ENCODE measurements at places on chromosomes 7 and 10.
A peak's percentile ranks its signal among the peaks of the same experiment; 100 is the strongest.

- no peak for DNase-seq
Measured at GRCh38 chr7:55026867-55027490, 8.2 kb downstream of the EGFR start.

DNA sequence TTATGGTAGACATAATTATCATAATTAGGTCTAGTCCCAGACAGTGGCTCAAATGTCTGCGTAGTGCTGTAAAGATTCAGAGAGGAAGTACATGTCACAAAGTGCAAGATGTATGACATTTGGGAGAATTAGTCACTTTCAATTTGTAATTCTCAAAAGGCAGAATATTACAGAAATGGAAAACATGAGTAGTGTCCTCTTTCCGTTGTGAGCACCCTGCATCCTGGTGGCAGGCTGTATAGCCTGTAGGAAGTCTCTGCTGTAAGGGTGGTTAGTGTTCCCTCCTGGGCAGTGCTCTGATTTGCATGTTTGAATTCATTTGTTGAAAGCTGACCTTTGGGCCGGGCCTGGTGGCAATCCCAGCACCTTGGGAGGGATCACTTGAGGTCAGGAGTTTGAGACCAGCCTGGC is 17.0 kb downstream of the CDK14 start:
- DNase-seq: no peak

DNA sequence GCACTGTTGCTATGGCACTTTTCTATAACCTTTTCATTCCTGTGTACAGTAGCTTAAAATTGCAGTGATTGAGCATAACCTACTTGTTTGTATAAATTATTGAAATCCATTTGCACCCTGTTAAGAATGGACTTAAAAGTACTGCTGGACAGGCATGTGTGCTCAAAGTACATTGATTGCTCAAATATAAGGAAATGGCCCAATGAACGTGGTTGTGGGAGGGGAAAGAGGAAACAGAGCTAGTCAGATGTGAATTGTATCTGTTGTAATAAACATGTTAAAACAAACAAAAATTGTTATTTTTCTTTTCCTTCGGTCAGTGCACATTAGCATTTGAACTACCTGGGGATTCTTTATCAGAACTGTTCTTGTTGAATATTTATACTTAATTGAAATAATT is 57.1 kb upstream of the BAMBI start:
- no peak for DNase-seq

DNA sequence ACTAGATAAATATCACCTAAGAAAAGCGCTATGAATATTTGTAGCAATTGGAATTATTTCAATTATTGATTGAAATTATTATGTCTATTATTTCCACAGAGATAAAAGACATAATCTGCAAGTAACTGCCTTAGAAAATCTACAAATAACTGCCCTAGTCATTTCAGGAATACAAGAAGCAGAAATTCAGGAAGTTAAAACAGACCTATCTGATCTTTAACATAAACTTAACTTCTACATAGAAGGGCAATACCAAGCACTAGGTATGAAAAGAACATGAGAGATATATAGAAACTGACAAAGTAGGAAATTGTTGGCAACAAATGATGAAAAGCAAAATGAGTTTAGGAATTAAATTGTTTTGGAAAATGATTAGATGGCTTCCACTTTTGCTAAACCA is 31.8 kb upstream of the AKR1B10 start:
- no peak for DNase-seq

GRCh38 chr7:48876087-48876486 is 48.3 kb upstream of the CDC14C start:
- no peak for DNase-seq

DNA sequence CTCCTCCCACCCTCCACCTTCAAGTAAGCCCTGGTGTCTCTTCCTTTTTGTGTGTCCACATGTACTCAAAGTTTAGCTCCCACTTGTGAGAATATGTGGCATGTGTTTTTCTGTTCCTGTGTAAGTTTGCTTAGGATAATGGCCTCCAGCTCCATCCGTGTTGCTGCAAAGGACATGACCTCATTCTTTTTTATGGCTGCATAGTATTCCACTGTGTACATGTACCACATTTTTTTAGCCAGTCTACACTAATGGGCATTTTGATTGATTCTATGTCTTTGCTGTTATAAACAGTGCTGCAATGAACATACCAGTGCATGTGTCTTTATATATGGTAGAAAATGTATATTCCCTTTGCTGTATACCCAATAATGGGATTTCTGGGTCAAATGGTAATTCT is 710.9 kb downstream of the CCSER2 start:
- no peak for DNase-seq

GRCh38 chr7:75725306-75725705 is 13.4 kb downstream of the HIP1 start:
- DNase-seq: no peak

- DNase-seq: no peak
Measured at GRCh38 chr7:106905734-106906133, 40.7 kb downstream of the PIK3CG start.

DNA sequence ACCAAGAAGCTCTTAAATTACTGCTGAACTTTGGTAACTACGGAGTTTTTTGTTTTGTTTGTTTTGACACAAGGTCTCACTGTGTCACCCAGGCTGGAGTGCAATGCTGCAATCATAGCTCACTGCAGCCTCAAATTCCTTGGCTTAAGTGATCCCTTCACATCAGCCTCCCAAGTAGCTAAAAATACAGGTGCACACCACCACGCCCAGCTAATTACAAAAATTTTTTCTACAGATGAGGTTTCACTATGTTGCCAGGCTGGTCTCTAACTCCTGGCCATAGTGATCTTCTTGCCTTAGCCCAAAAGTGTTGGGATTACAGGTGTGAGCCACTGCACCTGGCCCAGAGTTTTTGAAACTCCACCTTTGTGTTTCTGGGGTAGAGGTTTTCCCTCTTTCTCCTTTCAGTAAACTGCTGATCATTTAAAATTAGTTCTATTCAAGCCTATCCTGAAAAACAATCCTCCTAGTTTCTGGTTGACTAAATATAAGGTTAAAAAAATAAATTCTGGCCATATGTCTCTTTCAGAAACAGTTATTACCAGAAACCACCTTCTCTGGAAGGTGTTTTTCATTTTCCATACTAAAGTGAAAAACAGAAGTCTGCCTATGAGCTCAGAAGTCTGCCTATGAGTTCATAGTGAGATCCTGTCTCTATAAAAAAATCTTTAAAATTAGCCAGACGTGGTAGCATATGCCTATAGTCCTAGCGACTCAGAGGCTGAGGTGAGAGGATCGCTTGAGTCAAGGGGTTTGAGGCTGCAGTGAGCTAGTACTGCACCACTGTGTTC is 63.9 kb downstream of the VOPP1 start:
- no peak for DNase-seq

GRCh38 chr10:51729822-51730555 is 30.6 kb upstream of the CSTF2T start:
- DNase-seq: no peak

DNA sequence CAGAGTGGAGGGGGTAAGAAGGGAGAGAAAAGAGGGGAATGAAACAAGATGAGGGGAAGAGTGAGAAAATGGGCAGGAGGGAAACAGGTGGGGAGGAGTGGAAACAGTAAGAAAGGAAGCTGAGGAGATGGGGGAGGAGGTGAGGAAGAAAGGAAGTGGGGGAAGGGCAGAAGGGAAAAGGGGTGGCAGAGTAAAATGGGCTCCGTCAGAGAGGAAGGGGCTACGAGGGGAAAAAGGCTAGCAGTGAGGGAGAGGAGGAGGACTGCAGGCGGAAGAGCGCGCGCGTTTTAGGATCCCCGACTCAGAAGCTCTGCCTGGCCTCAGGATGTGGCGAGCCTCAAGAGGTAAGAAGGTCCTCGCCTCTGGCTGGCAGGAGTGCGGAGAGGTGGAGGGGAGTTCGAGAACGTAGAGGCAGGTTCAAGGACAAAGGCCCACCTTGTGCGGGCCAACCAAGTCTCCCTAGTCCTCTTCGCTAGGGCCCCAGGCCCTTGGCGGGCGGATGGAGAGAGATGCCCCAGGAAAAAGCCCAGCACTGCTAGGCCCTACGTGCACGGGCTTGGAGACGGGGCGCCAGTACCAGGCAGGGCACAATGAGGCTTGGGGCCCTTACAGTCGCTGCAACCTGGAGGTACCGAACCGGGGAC is 5.8 kb upstream of the NKX2-3 start:
- DNase-seq: no peak

GRCh38 chr10:95242581-95243317 is 48.1 kb downstream of the PDLIM1 start:
- no peak for DNase-seq

DNA sequence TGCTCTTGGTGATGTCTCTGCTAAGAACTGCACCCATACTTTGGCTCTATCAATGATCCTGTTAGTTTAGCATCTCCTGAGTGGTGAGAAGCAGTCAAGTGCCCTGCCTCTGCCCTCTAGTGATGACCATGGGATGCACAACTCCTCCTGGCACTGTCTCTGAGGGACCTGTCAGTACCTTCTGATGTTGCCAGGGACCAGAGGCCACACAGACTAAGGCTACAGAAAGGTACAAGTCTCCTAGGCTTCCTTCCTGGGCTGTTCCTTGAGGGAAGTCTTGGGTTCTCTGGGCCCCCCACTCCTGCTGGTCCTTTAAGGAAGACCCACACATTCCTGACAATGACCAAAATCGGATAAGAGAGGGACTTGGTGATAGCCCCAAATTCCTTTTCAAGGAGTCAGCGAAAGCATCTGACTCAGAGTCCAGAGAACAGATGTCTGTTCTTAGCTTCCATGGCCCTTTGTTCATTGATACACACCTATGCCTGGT is 15.3 kb downstream of the NKX2-3 start:
- DNase-seq: peak; percentile 28

GRCh38 chr10:99612167-99612831 is 7.9 kb downstream of the SLC25A28 start:
- DNase-seq: peak; percentile 67

- DNase-seq: no peak
Measured at GRCh38 chr7:80653244-80653643, 14.8 kb downstream of the CD36 start.

- DNase-seq: no peak
Measured at GRCh38 chr10:124204726-124205125, 111.3 kb upstream of the CHST15 start.

- DNase-seq: no peak
Measured at GRCh38 chr10:121680879-121681655, 82.8 kb upstream of the FGFR2 start.

DNA sequence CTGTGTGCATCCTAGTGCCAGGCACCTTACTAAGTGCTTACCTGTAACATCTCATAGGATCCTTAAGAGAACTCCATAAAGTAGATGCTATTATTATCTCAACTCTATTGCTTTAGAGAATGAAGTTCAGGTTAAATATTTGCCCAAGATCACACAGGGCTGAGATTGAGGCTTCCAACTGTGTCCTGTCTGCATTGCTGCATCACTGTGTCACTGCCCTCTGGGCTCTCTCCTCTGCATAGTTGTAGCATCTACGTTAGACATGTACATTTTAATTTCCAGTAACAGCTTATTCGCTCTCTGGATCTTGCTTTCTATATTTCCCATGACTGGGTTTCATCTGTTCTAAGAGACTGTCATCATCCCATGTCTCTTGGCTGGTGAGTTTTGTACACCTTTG is 63.6 kb upstream of the FZD8 start:
- DNase-seq: no peak

DNA sequence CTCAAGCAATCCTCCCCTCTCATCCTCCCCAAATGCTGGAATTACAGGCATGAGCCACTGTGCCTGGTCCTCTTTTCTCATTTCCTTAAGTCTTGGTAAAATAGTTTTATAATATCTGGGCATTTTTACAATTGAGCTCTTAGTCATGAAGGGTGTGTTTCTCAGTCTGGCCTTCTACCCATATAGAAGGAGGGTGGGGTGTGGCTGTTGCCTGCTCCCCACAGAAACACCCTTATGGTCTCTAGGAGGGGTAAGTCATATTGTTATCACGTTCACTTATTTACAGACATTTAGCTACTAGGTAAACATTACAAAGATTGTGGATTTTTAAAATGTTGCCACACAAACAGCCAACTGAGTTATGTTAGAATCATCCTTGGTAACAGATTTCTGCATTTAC is 6.7 kb upstream of the OTUD1 start:
- DNase-seq: no peak

- DNase-seq: no peak
Measured at GRCh38 chr7:30815951-30816644, 44.9 kb downstream of the MINDY4 start.

DNA sequence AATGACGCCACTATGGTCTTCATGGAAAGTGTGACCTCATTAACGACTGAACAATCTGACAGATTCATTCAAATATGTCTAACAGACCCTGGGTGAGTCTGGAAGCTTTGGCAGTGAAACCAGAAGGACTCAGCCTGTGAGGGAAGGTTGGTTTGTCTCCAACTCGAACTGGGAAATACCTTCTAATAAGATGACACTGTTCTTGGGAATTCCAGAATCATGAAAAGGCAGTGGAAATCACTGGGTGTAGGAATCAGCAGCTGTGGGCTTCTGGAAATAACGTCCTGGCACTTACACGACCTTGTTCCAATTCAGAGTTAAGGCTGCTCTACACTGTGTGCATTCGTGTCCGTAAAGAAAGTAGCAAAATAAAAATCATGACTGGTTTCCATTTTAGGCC is 75.1 kb downstream of the DGKI start:
- DNase-seq: no peak

DNA sequence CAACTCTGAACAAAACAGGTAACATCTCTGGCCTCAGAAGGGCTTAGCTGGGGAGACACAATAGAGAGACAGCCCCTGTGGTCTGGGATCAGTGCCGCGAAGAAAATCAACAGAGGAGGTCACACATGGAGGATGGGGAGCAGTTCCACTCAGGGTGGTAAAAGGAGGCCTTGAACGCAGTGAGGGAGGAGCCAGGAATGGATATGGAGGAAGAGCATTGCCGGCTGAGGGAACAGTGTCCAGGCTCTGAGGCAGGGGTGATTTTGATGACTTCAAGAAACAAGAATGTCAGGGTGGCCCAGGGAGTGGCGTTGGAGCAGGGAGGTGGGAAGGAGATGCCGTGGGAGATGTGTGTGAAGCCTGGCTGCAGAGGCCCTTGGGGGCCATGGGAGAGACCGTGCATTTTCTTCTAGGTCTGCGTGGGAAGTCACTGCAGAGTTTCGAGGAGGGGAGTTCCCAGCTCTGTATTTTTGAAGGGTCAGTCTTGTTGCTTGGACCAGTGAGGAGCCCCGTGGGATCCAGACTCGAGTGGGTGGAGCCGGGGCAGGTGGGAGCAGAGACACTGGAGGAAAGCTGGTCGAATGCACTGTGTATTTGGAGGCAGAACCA is 35.7 kb upstream of the SH2D4B start:
- DNase-seq: no peak

DNA sequence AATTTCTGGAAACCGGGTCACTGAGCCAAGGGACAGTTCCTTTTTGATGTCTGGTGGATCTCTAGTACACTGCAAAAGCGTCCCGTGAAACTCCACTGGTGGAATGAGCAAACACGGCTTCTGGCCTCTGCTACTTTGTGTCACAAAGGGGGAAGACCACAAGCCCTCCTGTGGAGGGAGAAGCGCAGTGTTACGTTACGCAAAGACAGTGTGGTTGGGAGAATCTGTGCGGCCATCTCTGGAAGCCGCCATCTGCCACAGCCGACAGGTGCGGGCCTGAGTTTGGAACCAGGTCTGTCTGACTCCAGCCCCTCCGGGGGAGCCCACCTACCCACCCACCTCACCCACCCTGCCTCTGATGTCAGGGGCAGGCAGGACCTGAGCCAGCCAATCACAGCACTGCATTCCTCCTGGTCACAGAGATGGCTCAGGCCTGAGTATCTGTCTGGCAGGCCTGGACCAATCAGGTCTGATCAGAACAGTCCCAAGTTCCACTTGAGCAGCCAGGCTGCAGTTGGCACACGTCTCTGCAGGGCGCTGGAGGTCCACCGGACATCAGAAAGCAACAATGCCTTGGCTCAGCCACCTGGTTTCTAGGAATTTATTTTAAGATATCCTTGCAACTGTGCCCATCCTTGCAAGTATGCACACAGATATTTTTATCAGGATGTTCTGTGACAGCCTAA is 3.0 kb upstream of the CYP2W1 start:
- no peak for DNase-seq

Measured in Jurkat, Clone E6-1 (cell line).